ENCODE measurements at places on chromosomes 11 and 22.

DNA sequence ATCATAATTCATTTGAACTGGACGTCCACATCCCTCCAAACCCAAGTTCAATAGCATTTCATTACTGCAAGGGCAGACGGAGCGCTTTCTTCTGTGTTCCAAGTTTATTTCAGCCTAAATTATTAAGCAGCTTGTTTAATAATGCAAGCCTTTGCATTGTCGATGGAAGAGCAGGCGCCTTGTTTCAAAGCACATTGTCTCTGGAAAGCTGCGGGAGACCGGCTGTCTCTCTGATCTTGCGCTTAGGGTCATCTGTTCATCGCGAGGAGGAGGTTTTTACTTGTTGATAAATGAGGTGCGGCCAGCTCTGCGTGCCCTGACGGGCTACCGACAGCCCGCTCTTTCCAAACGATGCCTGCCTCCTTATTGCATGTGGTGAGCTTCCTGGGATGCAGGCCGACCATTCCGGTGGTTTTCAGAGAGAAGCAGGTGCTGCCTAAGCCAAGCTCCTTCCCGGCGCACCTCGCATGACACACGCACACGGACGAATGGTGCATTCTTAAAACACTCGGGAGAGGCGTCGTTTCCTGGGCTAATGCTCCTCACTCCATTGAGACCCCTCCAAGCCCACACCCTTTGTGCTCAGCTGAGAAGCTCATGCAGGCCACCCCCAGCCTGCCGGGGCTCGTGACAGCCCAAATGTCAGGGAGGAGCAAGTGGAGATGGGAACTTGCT, 456.9 kb downstream of the BRD1 start:
- no peak for DNase-seq

- DNase-seq: no peak
These were observed 769.5 kb upstream of the ANO3 start for GRCh38 chr11:25562417-25562816.

- no peak for DNase-seq
These were observed 1317.2 kb downstream of the TBC1D22A start for GRCh38 chr22:48079505-48080290.

- DNase-seq: peak; percentile 48
These were observed 236.1 kb downstream of the TTC28 start for GRCh38 chr22:28443526-28443876.

DNA sequence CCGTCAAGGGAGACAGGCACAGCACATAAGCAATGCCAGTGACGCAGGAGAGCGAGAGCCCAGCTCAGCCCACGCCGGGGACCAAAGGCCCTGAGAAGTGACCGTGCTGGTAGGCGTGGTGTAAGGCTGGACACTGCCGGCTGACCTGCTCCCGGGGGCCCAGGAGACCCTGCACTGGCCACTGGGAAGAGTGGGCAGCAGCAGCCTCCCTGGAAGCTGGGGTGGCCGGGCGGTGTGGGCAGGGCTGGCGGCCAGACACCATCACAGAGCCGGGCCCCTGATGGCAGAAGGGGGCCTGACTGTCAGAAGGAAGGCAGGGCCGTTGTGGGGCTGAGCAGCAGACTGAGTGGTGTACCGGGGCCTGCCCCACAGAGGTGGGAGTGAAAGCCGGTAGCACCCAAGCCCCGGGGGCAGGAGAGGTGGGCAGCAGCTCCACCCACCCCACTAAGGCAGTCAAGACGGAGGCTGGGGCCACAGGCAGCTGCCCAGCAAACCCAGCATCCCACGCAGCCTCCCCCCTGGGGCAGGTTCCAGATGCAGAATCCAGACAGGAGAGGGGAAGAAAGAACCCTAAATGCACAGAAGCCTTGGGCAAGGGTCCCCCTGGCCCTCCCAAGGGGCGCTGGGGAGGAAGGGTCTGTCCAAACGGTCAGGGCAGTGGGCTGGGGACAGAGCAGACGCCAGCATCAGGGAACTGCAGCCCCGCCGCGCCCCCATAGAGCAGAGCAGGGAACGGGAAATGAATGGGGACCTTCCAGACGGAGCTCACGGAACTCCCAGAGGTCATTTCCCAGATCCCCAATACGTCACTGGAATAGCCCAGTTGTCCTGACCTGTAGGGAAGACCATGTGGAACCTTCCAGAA, 205.2 kb downstream of the BRD1 start:
- DNase-seq: no peak

DNA sequence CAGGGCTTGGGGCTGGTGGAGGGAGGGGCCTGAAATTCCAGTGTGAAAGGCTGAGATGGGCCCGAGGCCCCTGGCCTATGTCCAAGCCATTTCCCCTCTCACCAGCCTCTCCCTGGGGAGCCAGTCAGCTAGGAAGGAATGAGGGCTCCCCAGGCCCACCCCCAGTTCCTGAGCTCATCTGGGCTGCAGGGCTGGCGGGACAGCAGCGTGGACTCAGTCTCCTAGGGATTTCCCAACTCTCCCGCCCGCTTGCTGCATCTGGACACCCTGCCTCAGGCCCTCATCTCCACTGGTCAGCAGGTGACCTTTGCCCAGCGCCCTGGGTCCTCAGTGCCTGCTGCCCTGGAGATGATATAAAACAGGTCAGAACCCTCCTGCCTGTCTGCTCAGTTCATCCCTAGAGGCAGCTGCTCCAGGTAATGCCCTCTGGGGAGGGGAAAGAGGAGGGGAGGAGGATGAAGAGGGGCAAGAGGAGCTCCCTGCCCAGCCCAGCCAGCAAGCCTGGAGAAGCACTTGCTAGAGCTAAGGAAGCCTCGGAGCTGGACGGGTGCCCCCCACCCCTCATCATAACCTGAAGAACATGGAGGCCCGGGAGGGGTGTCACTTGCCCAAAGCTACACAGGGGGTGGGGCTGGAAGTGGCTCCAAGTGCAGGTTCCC, at the start of gene APOC3:
APOC3 (plus strand) TSS at position 383 of the 659 bp plus-strand sequence. CDS start 676 bp downstream, outside the sequence.
- no peak for DNase-seq

GRCh38 chr22:22576244-22576988, 17.4 kb upstream of the PRAME start:
- peak; percentile 35 for DNase-seq

DNA sequence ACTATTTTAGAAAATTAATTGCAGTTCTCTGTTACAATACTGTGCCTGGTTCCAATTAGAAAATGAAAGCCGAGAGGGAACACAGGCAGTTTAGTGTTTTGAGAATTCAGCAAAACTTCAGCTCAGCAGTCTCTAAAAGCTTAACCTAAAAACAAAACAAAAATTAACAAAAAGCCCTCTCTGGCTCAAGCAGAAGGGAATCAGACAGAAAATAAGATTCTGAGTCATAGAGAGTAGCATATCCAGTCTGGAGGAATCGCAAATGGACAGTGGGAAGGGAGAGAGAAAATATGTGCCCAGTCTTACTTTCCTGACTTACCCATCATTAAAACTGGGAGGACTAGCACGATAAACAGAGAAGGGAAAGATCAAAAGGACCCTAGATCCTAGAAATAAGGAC, 38.1 kb upstream of the CHRM4 start:
- DNase-seq: no peak

DNA sequence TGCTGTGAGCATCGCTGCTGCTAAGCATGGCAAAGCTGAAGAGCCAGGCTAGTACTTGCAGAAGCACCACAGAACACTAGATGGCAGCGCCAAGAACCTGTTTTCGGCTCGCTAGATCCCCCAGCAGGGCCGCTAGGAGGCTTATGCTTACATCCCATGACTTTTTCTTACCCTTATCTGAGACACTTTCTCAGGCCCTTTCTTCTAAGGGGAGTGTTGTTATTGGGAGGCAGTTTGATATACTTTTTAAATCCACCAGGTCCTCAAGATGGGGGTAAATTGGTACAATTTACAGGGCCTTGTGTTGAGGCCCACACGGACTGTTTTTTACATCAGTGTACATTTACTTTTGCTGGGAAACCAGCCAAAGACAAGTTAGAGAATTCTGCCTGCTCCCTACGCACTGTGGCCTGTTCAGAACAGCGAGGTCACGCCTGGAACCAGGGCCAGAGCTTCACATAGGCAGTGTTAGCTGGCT, 4.0 kb downstream of the TRIM6 start:
- peak; percentile 87 for DNase-seq

DNA sequence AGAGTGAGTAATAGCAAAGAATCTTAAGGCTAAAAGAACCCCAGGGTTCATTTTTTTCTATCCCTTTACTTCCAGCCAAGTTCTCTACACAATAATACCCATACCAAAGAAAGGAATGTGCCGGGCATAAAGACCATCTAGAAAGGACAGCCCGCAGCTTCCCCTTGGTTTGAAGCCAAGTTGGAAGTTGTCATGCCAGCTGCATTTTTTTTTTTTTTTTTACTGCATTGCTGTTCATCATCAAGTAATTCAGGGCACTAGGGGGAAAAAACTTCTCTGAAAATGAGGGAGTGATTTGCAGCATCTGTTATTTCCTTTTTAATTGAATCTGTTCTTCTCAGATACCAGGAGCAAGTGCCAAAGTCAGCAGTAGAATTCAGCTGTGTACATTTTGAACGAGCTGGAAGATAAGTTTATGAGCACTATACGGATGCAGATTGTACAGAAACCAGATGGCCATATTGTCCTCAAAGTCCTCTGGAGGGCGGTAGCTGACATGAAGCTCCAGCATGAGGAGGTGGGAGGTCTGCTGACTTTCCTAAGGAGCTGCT, 56.4 kb downstream of the UBASH3B start:
- DNase-seq: no peak

- no peak for DNase-seq
These were observed 10.7 kb upstream of the SYTL2 start for GRCh38 chr11:85821636-85822035.

GRCh38 chr22:35973388-35973787, 55.2 kb downstream of the RBFOX2 start:
- no peak for DNase-seq

GRCh38 chr11:28140689-28141455, 32.7 kb downstream of the METTL15 start:
- DNase-seq: no peak

GRCh38 chr11:100874203-100874602, 187.1 kb downstream of the ARHGAP42 start:
- no peak for DNase-seq

GRCh38 chr22:16781764-16782329, 43.4 kb downstream of the XKR3 start:
- no peak for DNase-seq

- DNase-seq: no peak
These were observed 102.9 kb upstream of the GAL start for GRCh38 chr11:68581439-68581838.

GRCh38 chr11:62555464-62556107, 9.0 kb upstream of the AHNAK start:
- DNase-seq: peak; percentile 68

GRCh38 chr22:31302537-31302936, 10.2 kb upstream of the PIK3IP1 start:
- DNase-seq: no peak

GRCh38 chr11:70838198-70838597, 414.2 kb downstream of the SHANK2 start:
- DNase-seq: no peak

DNA sequence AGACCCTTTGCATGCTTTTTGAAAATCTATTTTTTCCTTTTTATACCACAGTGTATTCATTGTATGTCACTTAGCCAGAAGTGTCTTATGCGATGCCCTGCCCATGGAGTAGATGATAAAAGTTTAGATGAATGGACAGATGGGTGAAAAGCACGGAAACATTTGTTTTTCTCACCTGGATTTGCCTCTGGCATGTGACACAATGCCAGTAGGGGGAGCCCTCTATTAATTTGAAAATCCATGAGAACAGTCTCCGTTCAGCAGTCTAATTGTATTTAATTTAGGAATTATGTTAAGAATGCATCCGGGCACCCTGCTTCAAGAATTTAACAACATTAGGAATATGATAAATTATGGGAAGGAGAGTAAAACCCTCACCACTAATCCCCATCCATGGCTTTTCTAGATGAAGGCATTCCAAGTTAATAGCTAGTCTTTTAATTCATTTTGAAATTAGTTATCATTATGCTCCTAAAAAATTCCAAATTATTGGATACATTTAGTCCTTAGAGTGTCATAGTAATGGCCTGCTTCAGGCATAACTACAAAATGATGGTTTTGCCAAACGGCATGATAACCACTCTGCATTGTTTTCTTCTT, 55.3 kb upstream of the ALKBH3 start:
- DNase-seq: peak; percentile 44

- DNase-seq: no peak
These were observed 3.3 kb upstream of the NUCB2 start for GRCh38 chr11:17273211-17273610.

DNA sequence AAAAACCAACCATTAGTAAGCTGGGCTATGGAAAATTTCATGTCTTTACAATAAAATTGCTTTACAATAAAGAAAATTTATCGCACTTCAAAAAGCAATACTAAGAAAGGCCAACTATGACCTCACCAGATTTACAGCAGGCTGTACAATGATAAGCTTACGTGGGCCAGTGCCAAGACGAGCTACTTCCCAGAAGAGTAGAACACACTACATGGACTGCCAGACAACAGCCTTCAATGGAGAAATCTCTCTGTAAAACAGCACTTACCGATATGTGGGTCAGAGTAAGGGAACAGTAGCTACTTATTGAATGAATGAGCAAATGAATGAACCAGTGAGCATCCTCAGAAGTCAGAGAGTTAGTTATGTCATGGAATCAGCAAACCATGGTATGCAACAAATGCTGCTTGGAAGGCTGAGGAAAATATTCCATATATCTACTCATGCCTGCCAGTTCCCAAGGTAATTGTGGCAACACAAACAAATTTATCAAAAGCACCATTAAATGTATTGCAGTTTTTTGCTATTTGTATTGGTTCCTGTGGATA, 74.4 kb downstream of the SLC36A4 start:
- DNase-seq: no peak

DNA sequence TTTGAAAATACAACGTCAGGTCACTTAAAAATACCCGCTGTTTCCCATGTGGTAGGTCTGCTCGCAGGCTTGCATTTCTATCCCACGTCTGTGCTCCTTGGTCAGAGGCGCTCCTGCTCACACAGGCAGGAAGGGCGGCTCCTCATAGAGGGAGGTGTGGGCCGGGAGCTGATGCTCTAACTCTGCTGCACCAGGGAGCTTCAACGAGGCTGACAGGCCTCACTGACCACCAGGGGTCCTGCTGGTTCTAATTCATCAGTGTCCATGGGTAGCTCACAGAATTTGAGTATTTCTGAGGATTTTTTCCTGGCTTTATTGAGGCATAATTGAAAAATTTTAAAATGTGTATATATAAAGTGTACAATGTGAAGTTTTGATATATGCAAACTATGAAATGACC, 68.5 kb downstream of the PIWIL3 start:
- DNase-seq: no peak

Data from hematopoietic multipotent progenitor cell (in vitro differentiated cells).